ENCODE measurements at places on chromosomes 3 and 15. TPM values are rescaled to one million over a fixed set of nuclear protein-coding genes. Genes with fewer than 3 reads are reported as not detected.

DNA sequence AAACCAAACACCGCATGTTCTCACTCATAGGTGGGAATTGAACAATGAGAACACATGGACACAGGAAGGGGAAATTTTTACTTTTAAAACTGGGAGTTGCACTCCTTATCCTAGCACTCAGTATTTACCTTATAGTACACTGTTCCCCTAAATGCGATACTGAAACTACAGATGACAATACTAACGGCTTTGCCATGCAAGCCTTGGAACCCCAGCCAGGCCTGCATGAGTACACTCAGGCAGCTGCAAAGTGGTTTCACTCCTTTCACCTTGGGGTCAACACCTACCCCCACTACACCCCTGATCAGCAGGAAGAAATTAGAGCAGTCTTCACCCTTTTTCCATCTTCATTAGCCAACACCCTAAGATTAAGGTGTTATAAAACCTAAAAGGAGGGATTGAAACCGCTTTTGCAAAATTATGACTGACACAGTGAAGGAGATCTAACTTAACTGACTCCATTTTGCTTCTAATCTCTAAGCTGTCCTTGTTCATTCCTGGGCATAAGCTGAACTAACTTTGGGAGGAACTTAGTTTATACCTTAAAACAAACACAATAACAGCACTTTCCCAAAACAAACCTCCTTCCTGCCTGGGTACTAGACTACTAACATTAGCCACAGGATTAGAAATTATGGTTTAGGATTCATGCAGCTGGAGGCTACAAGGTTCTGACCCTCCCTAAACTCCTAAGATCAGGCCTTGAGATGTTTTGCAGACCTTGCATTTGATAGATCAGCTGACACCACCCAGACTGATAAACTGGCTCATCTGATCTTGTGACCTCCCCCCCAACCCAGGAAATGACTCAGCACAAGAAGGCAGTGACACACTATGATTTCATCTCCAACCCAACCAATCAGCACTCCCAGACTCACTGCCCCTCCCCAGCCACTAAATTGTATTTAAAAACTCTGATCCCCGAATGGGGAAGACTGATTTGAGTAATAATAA, 452.1 kb upstream of the PPP2R3A start:
- H3K4me1 ChIP-seq = no peaks in the 10 kb centered on the region
- no peak overlapping the region for H3K27ac ChIP-seq
- no peaks in the 10 kb centered on the region for H3K36me3 ChIP-seq
- DNase-seq = peak; percentile 50

DNA sequence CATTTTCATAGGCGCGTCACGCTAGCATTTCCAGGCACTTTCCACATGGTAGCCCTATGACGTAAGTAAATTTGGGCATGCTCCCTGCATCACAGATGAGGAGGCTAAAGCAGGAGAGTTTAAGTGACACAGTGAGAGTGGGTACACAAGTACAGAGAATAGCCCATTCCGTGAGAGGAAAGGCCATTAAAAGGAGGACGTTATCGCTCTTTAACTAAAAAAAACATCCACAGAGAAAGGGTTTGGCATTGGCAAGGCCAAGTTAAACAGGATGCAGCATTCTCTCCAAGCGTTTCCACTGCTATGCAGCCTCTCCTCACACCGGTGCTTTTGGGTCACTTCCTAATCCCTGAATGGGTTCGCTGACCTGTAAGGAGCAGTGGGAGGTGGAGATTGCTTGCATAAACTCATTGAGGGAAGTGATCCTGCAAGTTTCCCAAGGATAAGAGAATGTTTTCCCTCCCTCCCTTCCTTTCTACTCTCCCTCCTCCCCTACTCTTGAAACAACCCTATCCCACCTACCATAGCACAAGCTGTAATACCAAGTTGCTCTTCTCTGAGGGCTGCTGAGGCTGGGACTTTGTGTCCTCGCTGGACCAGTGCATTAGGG, 147.7 kb downstream of the VGLL4 start:
- H3K4me1 ChIP-seq = no peaks in the 10 kb centered on the region
- no peak overlapping the region for H3K27ac ChIP-seq
- H3K4me3 ChIP-seq = no peak overlapping the region
- H3K36me3 ChIP-seq = no peaks in the 10 kb centered on the region

DNA sequence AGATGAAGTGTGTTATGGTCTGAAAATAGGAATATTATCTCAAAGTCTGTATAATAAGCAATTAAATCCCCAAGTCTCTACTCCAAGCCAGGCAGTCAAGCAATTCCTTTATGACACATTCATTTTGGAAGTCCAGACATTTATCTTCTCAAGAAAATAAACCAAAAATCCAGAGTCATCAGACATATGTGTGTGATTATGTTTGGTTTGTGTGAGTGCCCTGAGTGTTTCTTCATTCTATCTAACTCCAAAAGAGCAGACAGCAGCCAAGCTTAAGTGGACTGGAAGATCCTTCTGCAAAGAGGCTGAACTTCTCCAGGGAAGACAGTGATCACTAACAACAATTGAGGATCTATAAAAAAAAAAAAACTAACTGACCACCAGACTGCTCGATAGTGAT, 239.8 kb downstream of the STAG1 start:
- DNase-seq = no peak
- H3K27ac ChIP-seq = no peak overlapping the region
- H3K4me3 ChIP-seq = no peak overlapping the region
- no peaks in the 10 kb centered on the region for H3K4me1 ChIP-seq

DNA sequence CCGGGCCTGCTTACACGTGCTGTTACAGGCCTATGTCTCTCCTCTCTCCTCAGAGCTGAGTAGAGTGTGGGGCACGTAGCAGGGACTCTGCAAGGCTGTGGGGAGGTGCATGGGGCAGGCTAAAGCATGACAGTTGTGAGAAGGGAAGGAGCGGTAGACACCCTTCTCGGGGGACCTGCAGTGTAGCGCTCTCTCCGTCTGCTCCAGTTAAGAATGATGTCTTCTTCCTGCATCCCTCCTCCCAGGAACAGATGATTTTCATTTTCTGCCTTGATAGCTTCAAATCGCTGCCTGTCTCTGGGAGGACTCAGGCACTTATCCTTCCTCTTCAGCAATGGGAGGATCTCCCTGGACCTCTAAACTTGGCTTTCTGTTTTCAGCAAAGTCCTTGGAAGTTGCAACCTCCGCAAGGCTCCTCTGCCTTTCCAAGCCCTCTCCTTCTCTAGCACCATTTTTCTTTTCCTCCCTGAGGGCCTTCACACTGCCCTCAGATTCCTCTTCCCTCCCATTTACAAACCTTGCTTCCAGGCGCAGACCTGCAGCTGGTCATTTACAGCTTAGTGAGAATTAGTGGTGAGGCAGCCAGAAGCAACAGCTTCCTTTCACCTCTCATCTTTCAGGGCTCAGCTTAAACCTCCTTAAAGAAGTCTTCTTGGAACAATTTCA, 23.4 kb upstream of the TLE3 start:
- no peak overlapping the region for H3K4me3 ChIP-seq
- DNase-seq = no peak
- no peak overlapping the region for H3K27ac ChIP-seq

- H3K4me3 ChIP-seq = no peak overlapping the region
- no peaks in the 10 kb centered on the region for H3K4me1 ChIP-seq
- DNase-seq = no peak
- no peak overlapping the region for H3K27ac ChIP-seq
- no peaks in the 10 kb centered on the region for H3K27me3 ChIP-seq
- H3K36me3 ChIP-seq = no peaks in the 10 kb centered on the region
Measured at GRCh38 chr15:26632500-26632899, 140.4 kb downstream of the GABRB3 start.

DNA sequence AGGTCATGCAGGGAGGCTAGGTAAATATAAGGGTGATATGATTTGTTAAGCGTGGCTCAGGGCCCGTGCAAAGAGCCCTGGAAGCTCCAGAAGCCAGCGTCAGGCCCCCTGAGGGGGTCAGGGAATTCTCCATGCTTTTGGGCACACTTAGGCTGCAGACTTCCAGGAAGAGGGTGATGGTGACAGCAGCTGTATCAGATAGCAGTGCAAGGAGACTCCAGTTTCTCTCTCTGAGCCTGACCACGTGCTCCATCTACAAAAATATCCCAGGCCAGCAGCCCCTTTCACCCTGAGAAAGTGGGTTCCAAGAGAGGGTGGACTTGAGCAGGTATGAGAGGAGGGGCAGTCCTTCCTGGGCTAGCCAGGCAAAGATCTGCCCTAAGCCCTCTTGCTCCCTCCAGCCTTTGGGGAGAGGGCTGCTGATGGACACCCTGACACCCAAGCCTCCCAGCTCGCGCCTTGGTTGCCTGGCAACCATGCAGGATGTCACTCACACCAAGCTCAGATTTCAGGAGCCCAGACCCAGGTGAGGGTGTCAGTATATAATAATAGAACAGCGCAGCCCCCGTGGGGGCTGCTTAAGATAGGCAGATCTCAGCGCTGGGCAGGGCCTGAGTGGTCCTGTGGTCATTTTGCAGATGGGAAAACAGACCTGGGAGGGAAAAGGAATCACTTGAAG, 35.8 kb downstream of the ATP2B2 start:
- no peaks in the 10 kb centered on the region for H3K4me1 ChIP-seq
- H3K4me3 ChIP-seq = no peak overlapping the region
- peaks cover 24% of the 10 kb centered on the region for H3K27me3 ChIP-seq
- no peak overlapping the region for H3K27ac ChIP-seq

DNA sequence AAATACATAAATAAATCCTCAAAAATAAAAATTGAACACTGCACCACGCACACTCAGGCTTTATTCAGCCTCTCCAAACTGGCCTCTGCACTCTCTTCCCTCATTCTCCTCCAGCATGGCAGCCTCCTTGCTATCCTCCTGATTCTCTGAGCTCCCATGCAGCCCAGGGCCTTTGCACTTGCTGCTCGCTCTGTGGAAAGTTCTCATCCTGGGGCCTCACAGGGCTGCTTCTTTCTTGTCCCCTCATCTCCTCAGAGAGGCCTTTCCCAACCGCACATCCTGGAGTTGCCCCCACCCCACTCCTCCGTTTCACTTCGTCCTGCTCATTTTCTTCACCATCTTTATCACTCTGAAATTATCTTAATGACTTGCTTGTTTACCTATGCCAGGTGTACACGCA, 123.0 kb downstream of the SHQ1 start:
- no peak overlapping the region for H3K4me3 ChIP-seq
- no peak for DNase-seq
- no peaks in the 10 kb centered on the region for H3K27me3 ChIP-seq
- no peak overlapping the region for H3K27ac ChIP-seq
- H3K4me1 ChIP-seq = peaks cover 3% of the 10 kb centered on the region
- H3K36me3 ChIP-seq = no peaks in the 10 kb centered on the region

DNA sequence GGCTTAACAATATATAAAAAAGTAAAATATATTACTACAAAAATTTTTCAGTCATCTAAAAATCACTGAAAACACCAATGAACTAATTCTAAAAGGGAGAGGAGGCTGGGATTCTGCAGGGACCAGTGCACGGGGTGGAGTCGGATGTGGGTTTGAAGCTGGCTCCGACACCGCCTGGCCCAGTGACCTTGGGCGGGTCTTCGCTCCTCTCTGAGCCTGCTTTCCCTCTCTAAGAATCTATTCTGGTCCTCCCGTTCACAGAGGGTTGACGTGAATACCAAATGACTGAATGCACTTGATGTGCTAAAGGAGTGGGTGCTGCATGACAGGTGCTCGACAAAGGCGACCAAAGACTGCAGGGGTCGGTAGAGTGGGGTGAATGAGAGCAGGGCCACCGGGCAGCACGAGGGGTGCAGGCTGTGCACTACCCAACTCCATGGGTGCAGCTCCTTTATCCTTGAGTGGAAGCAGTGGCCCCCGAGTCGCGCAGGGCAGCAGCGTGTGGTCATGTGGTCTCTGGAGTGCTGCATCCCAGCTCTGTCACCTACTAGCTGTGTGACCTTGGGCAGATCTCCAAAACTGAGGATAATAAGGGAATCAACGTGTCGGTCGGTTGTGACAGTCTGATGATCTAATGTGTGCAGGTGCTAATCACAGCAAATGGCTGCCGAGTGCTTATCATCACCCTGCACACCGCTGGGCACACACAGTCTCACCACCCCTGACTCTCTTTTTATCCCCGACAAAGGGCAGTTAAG, 8.6 kb upstream of the IQSEC1 start:
- H3K27ac ChIP-seq = no peak overlapping the region
- H3K36me3 ChIP-seq = no peaks in the 10 kb centered on the region
- H3K4me3 ChIP-seq = no peak overlapping the region

DNA sequence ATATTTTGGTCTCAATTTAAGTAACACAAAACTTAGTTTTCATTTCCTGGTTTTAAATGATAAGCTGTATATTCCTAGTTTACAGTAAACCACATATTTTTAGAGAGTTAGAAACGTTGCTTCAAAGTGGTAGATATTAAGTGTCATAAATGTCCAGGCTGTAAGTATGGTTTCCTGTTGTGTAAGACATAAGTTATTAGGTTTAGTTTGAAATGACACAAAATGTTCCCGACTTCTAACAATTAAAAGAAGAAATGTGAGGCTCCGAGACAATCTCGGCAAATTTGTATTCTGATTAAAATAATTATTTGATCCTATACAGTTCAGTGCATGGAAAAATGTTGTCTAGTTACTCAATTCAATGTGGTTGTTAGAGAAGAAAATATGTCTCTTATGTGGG, 387.3 kb downstream of the EPHA3 start:
- H3K4me3 ChIP-seq = no peak overlapping the region
- H3K27me3 ChIP-seq = no peaks in the 10 kb centered on the region

DNA sequence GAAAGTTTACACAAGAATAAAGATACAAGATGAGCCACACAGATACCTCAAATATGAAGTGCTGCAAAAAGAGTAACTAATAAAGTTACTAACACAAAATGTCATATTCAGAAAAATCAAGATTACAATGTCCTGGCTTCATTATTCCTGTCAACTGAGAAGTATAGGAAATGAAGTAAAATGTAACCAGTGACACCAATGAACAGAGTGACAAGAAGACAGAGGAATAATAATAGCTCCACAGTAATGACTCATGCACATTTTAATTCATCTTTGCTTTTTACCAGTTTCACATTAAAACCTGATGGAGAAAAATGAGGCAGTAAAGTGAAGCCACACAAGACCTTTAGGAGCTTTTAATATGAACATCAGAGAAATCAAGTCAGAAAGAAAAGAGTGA, 214.1 kb downstream of the ZBBX start:
- DNase-seq = no peak
- H3K27ac ChIP-seq = no peak overlapping the region
- no peaks in the 10 kb centered on the region for H3K27me3 ChIP-seq
- H3K4me3 ChIP-seq = no peak overlapping the region

DNA sequence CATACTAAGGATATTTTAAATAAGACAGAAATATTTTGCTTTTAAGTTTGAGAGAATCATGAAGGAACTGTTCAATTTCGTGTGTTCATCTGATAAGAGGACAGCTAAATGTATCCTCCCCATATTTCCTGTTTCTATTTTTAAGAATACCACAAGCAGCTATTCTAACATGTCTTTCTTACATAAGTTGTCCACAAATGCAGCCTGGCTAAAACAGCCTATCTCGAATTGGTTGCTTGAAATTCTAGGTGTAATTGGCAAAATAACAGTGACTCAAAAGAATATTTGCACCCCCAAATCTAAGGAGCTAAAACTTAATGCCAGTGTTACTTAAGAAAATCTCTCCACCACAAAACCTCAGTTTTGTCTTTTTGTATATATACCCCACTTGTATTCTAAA, 35.0 kb downstream of the BTLA start:
- H3K36me3 ChIP-seq = no peaks in the 10 kb centered on the region
- H3K4me3 ChIP-seq = no peak overlapping the region
- H3K27me3 ChIP-seq = no peaks in the 10 kb centered on the region

The SHC4 gene
- 1.7 TPM for polyA plus RNA-seq

The C3orf85 gene
- 95.5 TPM for polyA plus RNA-seq

The ANKDD1A gene
- 5.6 TPM for polyA plus RNA-seq

The ADAMTSL3 gene
- polyA plus RNA-seq = 8.0 TPM

The AADACL2 gene
- 0.01 TPM for polyA plus RNA-seq
